ENCODE measurements at places on chromosomes 5 and 9.

DNA sequence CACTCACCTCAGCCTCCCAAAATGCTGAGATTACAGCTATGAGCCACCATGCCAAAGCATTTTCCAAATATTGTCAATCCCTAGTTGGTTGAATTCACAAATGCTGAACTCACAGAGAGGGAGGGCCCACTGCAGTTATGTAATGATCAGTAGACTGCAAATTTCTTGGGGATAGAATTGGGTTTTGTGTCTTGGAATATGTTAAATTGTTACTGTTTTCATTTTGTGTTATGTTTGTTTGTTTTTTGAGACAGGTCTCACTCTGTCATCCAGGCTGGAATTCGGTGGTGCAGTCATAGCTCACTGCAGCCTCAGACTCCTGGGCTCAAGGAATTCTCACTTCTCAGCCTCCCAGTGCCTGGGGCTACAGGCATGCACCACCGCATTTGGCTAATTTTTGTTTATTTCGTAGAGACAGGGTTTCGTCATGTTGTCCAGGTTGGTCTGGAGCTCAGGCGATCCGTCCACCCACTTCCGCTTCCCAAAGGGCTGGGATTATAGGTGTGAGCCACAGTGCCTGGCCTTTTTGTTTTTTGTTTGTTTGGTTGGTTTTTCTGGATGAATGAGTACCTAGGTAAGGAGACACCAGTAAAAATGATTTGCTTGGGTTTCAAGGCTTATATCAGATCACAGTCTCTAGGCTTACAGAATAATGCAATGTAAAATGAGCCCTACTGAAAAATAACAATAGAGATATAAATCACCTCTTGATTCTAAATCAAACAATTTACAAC is 31.5 kb upstream of the LMNB1 start:
- no peak for DNase-seq

GRCh38 chr5:121027636-121028035 is 563.5 kb downstream of the PRR16 start:
- DNase-seq = no peak

DNA sequence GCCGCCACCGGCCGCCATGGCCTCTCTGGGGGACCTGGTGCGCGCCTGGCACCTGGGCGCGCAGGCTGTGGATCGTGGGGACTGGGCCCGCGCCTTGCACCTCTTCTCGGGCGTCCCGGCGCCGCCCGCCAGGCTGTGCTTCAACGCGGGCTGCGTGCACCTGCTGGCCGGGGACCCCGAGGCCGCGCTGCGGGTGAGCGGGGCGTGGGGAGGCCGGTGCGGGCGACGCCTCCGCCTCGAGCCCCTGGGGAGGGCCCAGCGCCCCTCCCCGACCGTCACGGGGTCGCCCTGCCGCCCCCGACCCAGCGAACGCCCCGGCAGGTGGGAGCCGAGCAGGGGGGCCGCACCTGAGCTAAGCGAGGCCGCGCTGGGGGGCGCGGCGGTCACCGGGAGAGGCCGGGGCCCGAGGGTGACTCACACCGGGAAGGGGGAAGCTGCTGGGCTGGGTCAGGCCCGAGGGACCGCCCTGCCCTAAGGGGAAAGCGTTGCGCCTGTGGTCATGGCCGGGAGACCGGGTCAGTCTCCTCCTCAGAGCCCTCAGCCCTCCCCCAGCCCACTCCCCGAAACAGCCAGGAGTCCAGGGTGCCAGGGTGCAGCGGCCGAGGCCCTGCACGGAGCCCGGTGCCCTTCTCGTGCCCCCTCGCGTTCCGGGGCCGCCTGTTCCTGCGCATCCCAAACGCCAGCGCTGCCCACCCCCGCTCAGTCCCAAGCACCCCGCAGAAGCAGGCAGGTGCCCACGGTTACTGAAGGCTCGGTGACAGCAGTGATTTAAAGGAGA is 510 bp downstream of the NOXA1 start:
- DNase-seq = peak; percentile 15

- no peak for DNase-seq
Measured at GRCh38 chr9:13263511-13263910, 16.0 kb downstream of the MPDZ start.

DNA sequence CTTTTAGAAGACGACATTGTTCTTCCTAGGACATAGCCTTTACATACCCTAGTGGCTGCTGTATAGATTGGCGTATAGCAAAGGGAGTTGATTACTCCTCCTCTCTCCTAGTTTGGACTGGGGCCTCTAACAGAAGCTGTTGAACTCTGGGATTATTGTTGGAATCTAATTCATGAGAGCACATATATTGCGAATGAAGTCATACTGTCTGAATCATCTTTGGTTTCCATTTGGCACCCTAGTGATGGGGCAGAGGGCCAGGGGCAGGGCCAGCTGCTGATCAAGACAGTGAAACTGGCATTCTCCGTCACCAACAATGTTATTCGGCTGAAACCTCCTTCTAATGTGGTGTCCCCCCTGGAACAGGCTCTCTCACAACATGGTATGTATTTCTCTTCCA is 40.3 kb downstream of the NUP188 start:
- no peak for DNase-seq

GRCh38 chr5:99122976-99123375 is 194.2 kb upstream of the CHD1 start:
- no peak for DNase-seq

- DNase-seq = no peak
Measured at GRCh38 chr5:143074414-143074996, 304.3 kb downstream of the ARHGAP26 start.

DNA sequence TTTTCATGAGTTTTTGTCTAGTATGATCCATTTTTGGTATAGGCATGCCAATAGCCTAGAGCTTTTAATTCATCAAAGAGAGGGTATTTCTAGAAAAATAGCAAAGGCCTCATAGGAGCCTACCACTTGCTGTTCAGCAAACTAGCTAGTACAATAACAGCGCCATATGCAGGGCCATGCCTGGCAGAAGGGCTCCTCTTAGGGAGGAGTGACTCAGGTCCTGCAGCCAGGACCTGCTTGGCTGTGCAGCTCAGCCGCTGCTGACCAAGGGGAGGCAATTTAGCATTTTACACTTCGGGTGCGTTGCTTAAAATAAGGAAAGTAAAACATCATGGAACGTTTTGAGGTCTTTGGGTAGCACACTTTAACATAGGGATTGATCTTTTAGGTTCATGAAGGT is 100.6 kb downstream of the TRIO start:
- DNase-seq = no peak

GRCh38 chr5:163504079-163504931 is 1.1 kb upstream of the MAT2B start:
- DNase-seq = peak; percentile 44

GRCh38 chr5:118479285-118479684 is 509.1 kb downstream of the DTWD2 start:
- DNase-seq = no peak

- no peak for DNase-seq
Measured at GRCh38 chr5:82873452-82873851, 203.7 kb downstream of the TMEM167A start.

GRCh38 chr5:76819851-76820525 is 1.2 kb downstream of the F2RL1 start:
- DNase-seq = no peak

DNA sequence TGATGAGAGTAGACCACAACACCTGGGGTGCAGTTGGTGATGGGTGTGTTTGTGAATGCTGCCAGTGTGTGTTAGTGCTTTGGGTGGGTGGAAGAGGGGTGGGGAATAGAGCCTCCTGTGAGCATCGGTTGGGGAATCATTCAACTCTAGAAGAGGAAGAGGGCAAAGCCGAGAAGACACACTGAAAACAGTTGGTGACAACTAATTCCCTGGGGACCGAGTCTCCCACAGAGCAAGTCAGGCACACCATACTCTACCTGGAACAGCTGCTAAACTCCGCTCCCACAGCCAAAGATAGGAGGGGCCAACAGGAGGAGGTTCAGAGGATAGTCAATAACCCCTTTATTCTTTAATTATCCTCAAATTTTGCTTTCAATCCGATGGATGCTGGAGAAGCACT is 1.6 kb upstream of the ARHGEF39 start:
- DNase-seq = no peak

DNA sequence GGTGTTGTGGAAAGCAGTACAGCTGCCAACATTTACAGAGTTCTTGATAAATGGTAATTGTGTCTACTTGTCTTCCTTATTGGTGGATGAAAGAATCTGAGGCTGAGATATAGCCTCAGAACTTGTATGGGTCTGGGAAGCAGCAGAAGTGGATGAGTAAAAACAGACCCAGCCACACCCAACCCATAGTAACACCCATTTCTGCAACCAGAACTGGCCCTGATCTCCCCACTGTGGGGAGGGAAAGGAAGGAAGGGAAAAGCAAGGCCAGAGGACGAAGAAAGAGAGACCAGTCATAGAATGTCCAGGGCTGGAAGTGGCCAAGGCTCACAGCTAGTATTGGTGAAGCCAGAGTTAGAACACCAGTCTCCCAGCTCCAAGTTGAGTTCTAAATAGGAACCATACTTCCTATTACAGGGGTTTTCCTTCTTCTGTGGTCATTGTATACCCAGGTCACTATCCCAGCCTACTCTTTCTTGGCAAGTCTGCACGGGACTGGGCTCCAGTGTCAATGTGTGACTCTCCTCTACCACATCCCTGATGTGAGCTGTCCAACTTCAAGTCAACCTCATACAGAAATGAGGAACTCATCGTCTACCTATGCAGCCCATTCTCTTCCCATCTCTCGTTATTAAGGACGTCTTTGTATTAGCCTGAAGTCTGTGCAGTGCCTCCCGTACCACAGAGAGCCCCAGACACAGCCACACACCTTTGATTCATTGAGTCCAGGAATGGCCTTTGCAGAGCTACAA is 35.9 kb downstream of the ITK start:
- DNase-seq = no peak

DNA sequence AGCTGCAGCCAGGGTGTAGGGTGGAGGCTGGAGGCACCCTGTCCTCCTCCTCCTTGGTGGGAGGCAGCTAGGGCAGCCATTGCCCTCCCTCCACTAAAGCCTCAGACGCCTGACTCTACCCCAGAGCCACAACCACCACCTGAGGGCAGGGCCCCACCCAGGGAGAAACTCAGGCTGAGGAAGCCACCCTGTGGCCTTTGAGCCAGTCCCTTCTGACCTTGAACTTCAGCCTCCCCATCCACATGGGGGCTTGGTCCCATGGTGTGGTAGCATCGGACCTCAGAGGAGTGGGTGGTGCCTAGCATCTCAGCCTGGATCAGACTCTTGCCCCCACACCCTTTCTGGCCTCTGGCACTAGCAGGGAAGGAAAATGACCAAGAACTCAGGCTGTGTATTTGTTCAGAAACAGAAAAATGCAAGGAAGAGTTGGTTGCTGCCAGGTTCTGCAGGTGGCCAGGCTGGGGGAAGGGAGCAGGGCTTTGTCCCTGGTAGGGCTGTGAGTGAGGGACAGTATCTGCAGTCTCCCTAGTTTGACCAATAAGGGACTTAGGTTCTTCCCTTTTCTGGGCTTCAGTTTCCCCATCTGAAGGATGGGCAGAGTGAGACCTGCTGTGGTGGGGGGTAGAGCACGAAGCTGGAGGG is 3.2 kb downstream of the DAB2IP start:
- no peak for DNase-seq

DNA sequence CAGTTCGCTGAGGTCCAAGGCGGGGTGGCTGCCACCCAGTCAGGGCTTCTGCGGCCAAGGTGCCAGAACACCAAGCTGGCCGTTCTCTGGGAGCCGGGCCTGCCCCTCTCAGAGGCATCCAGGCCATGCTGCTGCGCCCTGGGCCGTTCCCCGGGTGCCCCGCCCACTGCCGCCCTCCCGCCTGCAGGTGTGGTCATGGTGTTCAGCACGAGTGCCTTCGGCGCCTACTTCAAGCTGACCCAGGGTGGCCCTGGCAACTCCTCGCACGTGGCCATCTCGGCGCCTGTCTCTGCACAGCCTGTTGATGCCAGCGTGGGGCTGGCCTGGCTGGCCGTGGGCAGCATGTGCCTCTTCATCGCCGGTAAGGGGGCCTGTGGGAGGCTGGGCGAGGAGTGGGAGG is 7.7 kb downstream of the SLC2A8 start:
- no peak for DNase-seq
